ENCODE measurements at places on chromosomes 5 and 9. TPM values are rescaled to one million over a fixed set of nuclear protein-coding genes. Genes with fewer than 3 reads are reported as not detected.
A peak's percentile ranks its signal among the peaks of the same experiment; 100 is the strongest.

ARID3C gene
- 0.26 TPM for total RNA-seq

ZFP2 gene
- total RNA-seq = 0.53 TPM

SLC36A3 gene
- not detected for total RNA-seq

SLC34A1 gene
- total RNA-seq = not detected

DMRT3 gene
- total RNA-seq = not detected

PCDHGB4 gene
- 2.1 TPM for total RNA-seq

ANP32B gene
- 7.1 TPM for total RNA-seq

WDR31 gene
- 1.6 TPM for total RNA-seq

ZBTB26 gene
- total RNA-seq = 2.4 TPM

- DNase-seq = no peak
Observed at GRCh38 chr9:29475471-29475870, 1902.2 kb upstream of the C9orf72 start.

DNA sequence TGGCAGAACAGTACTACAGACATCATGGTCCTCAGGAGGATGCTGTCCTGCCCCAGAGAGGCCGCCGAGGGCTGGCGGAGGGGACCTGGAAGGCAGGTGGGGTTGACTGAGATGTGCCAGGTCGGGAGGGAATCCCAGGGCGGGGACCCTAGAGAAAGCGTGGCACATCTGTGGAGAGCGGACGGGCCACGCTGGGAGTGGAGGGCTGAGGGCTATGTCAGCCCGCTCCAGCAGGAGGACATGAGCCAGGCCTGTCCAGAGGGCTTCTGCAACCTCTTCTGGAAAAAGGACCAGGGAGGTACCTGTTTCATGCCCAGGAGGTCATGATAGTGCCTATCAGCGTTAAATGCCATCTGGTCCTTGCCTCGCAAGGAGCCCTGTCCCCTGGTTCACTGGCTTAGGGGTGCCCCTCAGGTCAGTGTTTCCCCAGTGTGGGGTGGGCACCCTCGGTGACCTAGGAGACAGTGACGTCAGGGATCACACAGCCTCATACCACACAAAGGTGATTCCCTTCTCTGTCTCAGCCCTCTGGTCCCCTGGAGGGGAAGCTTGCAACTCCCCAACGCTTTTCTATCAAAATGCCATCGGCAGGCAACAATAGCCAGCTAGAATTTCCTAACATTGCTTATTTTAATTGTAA, 103.6 kb upstream of the IER5L start:
- no peak for DNase-seq

DNA sequence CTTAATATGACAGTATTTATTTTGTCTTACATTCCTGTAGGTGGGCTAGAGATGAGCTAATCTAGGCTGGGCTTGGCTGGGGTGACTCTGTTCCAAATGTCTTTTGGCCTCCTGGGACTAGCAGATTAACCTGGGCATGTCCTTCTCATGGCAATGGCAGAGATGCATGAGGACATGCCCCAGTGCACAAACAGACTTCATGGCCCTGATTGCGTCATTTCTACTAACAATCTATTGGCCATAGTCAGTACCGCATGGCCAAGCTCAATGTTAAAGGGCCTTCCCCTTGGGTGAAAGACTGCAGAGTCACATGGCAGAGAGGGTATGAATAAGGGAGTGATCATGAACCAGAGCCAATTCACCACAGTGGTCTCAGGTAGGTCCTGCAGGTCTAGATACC, 313.4 kb downstream of the MSX2 start:
- DNase-seq = no peak

GRCh38 chr5:139426203-139426885, 13.0 kb downstream of the DNAJC18 start:
- DNase-seq = peak; percentile 36

GRCh38 chr5:93141969-93142368, 439.1 kb downstream of the NR2F1-AS1 start:
- DNase-seq = no peak

GRCh38 chr5:170571281-170571731, 67.5 kb downstream of the KCNIP1 start:
- DNase-seq = peak; percentile 21

DNA sequence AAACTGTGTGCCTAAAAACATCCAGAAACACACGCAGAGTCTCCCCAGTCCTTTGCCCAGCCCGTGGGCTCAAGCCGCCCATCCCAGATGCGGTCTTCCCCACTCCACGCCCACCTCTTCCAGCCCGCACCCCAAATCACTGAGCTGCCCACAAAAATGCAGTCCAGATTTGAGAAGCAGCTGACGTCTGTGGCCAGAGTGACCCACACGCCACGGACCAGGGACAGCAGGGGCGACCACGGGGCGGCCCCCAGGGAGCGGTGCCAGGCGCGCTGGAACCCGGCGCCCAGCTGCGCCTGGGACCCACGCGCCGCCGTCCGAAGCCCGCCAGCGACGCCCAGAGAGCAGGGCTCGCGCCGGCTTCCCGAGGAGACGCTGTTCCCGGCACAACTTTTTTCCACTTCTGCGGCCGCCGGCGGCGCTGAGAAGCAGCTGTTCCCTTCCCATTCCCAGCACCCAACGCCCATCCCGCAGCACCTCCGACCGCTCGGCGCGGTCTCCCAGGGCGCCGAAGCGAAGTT, 674 bp downstream of the LHFPL2 start:
- peak; percentile 32 for DNase-seq

GRCh38 chr5:153584960-153585359, 94.5 kb downstream of the GRIA1 start:
- DNase-seq = no peak

- DNase-seq = no peak
Observed at GRCh38 chr9:114869845-114870244, 60.5 kb downstream of the TNFSF8 start.

- no peak for DNase-seq
Observed at GRCh38 chr5:176915906-176916305, 16.8 kb upstream of the HK3 start.

GRCh38 chr9:91954841-91955471, 4.9 kb upstream of the ROR2 start:
- DNase-seq = peak; percentile 49

GRCh38 chr9:133428617-133429101, 6.5 kb downstream of the ADAMTS13 start:
- DNase-seq = no peak

- no peak for DNase-seq
Observed at GRCh38 chr9:13993632-13994185, 320.2 kb downstream of the NFIB start.

GRCh38 chr5:180128671-180129261, 57.2 kb upstream of the RNF130 start:
- no peak for DNase-seq

DNA sequence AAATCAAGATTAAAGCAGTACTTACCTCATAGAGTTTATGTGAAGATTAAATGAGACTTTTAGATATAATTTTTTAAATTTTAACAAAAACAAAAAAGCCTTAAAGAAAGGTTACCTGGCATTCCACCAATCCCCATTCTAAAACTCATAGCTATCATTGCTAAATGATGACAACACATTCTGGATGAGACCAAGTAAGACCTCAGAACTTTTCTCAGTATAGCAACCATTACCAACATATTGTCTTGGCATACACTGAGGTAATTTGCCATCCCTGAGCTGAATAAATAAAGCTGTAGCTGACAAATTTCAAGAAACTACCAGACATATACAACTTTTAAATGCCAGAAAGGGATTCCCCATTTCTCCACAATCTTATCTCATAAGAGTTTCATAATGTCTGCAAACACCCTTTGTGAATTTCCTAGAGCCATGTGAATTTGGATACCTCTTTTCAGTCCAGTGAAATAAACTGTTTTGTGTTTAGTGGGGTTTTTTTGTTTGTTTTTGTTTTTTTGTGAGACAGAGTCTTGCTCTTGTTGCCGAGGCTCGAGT, 29.5 kb downstream of the RANBP3L start:
- no peak for DNase-seq

- DNase-seq = no peak
Observed at GRCh38 chr9:99398241-99398640, 176.2 kb downstream of the SEC61B start.

DNA sequence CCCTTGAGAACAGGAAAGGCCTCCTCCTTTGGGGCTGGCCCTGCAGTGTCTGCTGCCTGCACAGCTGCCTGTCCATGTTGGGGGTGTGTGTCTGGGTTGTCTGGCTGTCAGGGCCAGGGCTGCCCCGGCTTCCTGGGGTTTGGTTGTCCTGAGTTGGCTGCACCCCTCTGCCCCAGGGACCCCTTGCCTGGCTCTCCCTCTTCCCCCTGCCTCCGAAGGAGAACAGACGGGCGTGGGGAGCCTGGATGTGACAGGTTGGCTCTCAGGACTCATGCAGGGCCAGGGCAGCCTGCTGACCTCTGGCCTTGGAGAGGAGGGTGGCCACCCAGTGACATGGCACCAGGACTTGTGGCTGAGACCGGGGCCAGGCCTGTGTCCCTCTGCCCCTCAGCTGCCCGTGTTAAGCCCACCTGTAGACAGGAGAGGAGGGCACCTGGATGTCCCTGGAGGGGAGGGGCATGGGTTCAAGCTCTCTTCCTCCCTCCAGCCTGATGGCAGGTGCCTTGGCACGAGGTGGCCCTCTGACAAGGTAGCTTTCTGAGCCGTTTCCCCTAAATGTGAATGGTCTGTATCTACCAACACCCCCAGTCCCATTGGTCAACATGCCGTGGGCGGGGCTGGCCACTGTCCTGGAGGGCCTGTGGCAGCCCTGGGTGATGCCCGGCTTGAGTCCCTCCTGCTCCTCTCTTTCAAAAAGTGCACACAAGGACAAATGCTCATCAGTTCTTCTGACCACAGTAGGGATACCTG, 34.9 kb downstream of the WNK2 start:
- no peak for DNase-seq

- DNase-seq = no peak
Observed at GRCh38 chr5:82246960-82247574, 31.1 kb downstream of the RPS23 start.

- DNase-seq = no peak
Observed at GRCh38 chr5:178439493-178440180, 150.6 kb downstream of the COL23A1 start.

- no peak for DNase-seq
Observed at GRCh38 chr5:114179134-114179533, 182.7 kb upstream of the KCNN2 start.

DNA sequence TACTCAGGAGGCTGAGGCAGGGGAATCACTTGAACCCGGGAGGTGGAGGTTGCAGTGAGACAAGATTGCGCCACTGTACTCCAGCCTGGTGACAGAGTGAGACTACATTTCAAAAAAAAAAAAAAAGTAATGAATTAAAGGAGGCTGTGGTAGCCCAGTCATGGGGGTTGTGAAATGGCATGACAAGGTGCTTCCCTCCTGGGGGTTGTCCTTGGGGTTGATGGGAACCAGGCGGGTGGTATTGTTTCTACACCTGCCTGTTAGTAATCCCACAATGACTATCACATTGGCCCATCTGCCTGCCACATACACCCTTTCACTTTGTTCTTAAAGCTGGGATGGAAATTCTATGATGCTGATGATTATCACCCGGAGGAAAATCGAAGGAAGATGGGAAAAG, 5.6 kb downstream of the IDNK start:
- DNase-seq = no peak

- DNase-seq = no peak
Observed at GRCh38 chr5:32278406-32278805, 34.3 kb downstream of the MTMR12 start.

DNA sequence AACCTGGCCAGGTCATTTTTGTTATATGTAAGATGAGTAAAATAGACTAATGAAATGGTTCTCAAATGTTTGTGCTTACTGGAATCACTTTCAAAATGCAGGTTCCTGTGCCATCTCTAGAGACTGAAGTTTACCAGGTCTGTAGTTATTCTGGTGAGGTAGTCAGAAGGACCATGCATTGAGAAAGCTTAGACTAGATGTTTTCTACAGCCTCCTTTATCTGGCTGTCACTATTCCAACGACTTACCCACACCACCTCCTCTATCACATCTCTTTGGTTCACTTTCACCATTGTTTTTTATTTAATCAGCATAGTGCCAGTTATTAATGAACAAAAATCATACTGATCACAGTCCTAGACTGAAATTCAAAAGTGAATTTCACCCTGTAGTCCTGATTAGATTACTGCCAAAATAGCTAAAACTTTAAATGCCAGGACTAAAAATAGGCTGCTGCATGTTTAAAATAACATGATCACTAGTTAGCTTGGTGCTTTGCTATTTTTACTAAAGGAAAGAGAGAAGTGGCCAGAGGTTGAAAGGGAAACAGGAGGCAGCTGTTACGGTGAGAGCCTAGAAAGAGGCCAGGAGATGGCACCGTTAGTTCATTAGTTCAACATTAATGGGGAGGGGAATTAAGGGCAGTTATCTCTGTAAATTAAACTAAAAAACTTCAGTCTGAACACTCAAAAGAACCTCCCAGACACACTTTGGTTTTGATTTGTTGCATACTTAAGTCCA, 13.9 kb upstream of the FNIP1 start:
- DNase-seq = no peak

DNA sequence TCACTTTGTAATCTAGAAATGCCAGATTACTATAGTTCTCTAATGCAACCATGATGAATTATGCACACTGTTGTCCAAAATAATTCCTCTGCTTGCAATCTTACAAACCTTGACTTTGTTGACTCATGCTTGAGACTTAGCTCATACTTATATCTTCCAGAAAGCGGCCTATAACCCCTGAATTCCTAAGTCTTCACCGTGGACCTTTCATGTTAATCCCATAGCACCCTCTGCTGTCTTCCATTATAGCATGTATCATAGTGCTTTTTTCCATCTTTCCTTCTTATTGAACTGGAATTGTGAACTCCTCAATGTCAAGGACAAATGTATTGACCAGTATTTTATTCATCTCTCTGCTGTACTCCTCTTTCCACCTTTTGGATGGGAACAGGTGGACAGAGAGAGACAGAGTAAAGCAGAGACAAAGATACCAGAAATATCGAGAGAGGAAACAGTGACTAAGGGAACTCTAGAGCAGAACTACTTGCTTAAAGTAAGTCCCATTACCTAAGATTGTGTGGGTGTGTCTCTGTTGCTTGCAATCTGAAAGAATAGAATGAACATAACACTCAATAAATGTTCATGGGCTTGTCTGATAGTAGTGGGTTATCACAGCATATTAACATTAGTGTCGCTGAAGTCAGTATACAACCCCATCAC, 110.0 kb downstream of the LURAP1L start:
- DNase-seq = peak; percentile 87

GRCh38 chr5:57002959-57003485, 51.1 kb upstream of the MIER3 start:
- peak; percentile 63 for DNase-seq

GRCh38 chr5:109990723-109991359, 301.1 kb downstream of the MAN2A1 start:
- DNase-seq = no peak

- DNase-seq = no peak
Observed at GRCh38 chr5:78547731-78548615, 100.6 kb downstream of the LHFPL2 start.

DNA sequence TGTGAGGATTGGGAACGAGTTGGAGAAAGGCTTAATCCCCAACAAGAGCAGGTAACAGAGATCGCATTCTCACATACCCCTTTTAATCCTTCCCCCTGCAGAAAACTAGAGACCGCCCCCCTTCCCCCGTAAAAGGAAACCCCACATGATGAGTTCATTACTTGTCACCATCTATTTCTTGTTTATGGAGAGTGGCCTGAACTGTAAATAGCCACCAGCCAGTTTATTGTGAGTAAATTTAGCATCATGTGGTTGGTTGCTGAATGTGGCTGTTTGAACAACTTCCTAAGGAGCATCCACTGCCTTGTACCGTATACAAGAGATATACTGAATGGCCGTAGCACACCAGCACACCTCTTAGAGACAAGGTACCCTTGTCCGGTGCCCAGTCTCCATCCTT, 62.1 kb downstream of the TJP2 start:
- DNase-seq = no peak
